ENCODE measurements at places on chromosomes 2 and 18.

GRCh38 chr2:215868846-215869543 is 144.4 kb downstream of the MREG start:
- DNase-seq, result no peak

- DNase-seq, result no peak
Observed at GRCh38 chr18:62784338-62784965, 69.1 kb downstream of the PHLPP1 start.

DNA sequence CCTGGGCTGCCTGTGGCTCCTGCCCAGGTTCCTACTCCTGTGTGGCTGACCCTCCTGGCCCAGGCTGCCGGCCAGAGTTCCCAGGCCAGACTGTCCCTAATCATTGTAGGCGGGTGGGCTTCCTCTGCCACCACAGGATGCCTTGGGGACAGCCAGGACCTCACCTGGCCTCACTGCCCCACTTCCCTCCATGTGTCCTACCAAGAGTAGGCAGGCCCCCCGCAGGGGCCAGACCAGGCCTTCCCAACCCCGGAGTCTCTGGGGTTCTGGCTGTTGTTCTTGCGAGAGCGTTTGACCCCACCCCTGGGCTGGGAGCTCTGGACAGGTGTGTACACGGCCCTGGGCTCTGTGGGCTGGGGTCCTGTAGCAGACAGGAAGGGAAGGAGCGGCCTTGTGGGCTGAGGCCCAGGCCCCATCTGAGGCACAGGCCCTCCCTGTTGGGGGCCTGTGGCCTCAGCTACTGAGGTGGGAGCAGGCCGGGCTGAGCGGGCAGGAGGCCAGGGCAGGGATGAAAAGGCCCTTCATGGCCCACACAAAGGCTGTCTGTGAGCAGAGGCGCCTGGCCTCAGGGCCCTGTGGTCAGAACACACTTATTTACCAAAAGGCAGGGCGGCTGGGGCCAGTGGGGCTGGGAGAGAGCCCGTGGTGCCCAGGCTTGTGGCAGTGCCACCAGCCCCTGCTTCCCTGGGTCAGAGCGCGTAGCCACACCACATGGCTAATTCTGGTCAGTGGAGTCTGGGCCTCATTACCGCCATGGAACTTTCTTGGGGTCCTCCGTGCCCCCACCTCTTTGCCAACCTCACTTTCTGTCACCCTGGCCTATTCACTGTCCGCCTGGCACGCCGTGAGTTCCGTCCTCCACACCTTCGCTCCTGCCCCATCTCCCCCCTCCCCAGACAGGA is 2.0 kb downstream of the SNORC start:
- no peak for DNase-seq

GRCh38 chr2:45595721-45596435 is 15.2 kb downstream of the SRBD1 start:
- no peak for DNase-seq

DNA sequence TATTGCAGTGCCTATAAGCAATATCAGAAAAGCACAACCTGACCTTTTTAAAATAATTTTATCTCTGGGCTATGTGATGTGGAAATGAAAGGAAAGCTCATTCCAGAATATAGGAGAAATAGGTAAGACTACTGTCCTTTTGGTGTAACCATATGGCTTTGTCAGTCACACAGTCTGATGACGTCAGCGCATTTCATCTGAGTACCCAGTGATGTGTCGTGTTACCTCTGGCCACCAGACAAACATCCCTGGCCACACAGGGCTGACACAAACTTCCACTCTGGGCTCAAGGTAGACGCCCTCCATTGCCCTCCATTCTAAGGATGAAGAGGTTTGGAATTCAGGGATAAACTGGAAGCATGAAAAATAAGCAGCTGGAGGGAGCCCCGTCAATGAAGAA is 506.7 kb downstream of the CMPK2 start:
- no peak for DNase-seq

DNA sequence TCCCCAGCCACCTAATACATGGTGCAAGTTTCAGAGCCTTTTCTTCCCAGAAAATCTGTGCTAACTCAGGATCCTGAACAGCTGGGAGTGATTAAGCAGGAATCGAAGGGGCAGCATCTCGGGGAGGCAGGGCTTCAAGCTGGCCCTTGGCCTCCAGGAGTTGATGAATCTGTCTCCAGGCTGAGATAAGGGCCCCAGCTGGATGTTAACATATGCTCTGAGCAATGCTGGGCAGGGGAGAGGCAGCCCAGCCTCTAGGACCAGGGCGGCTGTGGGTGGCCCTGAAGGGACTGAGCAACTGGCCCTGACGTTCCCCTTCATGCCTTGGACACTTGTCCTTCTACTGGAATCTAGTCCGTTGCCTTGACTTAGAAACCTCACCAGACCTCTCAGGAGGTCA is 84.1 kb upstream of the EPC2 start:
- DNase-seq, result no peak

DNA sequence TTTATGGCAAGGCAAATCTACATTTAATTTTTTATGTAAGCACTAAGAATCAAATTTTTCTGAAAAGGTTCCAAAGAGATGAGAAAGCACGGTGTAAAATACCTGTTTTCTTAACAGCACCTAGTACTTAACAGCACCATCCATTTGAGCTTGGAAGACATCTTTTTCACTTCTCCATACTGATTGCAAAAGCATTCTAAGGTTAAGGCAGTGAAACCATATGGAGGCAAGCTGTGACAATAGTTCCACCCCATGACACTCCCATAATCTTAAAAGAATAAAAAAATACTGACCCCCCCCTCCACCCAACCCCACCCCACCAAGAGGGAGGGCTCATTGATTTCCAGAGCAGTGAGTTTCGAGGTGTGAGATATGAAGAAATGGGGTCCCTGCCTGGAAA is 60.6 kb downstream of the ZCCHC2 start:
- DNase-seq, result no peak

- DNase-seq, result no peak
Observed at GRCh38 chr2:84965827-84966226, 5.1 kb upstream of the KCMF1 start.

GRCh38 chr2:31047599-31047998 is 90.6 kb downstream of the GALNT14 start:
- DNase-seq, result no peak

GRCh38 chr2:181680055-181680936 is at the start of gene NEUROD1:
TSS of gene NEUROD1 (minus strand) at chr2:181680517. CDS start at chr2:181678860, 1,657 bp downstream.
- DNase-seq, result no peak

DNA sequence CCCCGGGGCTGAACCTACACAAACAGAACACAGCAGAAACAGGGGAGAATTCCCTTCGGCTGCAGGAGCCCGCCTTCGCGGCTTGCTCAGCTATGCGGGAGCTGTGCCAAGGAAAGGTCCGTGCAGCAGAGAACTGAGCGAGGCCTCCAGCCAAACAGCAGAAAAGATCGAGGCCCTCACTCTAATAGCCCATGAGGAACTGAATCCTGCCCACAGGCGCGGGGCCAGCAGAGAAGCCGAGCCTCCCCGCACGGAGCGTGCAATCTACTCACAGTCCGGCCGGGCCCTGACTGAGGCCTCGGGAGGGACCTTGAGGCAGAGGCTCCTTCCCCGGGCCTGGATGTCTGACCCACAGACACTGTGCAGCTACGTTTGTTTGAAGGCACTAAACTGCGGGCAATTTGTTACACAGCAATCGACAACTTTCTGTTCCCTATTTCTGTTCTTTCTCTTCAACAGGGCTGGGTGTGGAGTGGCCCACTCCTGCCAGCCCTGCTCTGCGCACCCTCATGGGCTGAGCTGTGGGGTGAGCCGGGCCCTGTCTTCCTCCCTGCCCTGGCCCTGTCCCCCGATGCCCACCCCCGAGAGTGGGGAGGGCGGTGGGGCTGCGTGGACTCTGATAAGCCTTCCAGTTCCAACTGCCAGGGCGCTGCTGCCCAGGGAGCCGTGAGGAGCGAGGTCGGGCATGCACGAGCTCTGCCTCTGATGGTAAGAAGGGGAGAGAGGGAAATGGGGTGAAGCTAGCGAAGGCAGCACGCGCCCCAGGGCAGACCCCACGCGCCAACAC is 13.7 kb downstream of the HES6 start:
- no peak for DNase-seq

DNA sequence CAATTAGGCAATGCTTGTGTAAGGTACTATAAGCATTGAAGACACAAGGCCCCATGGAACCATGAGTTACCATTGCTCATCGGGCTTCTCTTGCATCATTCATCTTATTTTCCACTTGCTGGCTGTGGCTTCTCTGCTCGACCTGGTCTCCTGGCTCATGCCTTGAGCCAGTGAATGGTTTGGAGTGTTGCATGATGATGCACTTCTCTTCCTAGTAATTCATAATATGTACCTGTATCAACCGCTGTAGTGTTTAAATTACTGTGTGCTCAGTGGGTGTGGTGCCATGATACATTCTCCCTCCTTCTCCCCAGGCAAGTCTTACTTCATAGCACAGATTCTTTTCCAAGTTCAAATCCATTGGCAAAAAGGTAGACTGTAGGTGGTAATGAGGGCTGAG is 66.8 kb downstream of the ABCA12 start:
- no peak for DNase-seq

GRCh38 chr2:96551605-96552314 is 15.2 kb downstream of the ARID5A start:
- DNase-seq, result no peak

GRCh38 chr2:181679544-181679979 is 755 bp downstream of the NEUROD1 start:
- no peak for DNase-seq

- DNase-seq, result no peak
Observed at GRCh38 chr2:168708080-168708479, 94.4 kb upstream of the NOSTRIN start.

GRCh38 chr2:6820236-6820635 is 45.5 kb downstream of the CMPK2 start:
- DNase-seq, result no peak

GRCh38 chr2:227020416-227020815 is 143.6 kb downstream of the COL4A4 start:
- DNase-seq, result no peak

GRCh38 chr18:44767807-44768206 is 87.1 kb downstream of the SETBP1 start:
- no peak for DNase-seq

GRCh38 chr2:71891719-71892422 is 255.8 kb downstream of the CYP26B1 start:
- DNase-seq, result no peak

GRCh38 chr2:1995081-1995480 is 250.8 kb upstream of the PXDN start:
- DNase-seq, result no peak

DNA sequence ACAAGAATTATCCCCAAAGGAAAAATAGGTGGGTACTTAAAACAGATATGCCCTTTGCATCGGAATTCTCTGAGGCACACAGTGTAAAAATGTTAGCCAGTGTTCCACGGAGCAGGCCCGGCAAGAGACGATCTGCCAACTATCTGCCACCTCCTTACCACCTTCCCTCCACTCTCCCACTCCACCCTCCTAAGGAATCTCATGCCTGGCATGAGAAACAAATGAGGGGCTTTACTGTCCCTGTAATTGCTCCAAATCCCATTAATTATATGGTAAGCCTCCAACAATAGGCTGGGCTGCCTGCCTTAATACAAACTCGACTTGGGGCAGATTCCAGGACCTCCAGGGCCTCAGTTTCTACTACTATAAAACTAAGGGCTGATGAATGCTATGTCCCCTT is 102.3 kb downstream of the ZBTB7C start:
- no peak for DNase-seq

GRCh38 chr2:11729362-11730212 is 16.8 kb upstream of the LPIN1 start:
- DNase-seq, result no peak

GRCh38 chr2:101776172-101777043 is 78.9 kb downstream of the MAP4K4 start:
- no peak for DNase-seq

- DNase-seq, result no peak
Observed at GRCh38 chr2:86275384-86275799, 62.0 kb downstream of the REEP1 start.

GRCh38 chr18:73059280-73059679 is 191.5 kb upstream of the NETO1 start:
- DNase-seq, result no peak

- DNase-seq, result no peak
Observed at GRCh38 chr2:71724793-71725192, 271.4 kb downstream of the DYSF start.

GRCh38 chr2:126614524-126615227 is 41.3 kb upstream of the GYPC start:
- DNase-seq, result no peak
